COLO829 (cell line): ENCODE measurements at places on chromosomes 11 and 22.

DNA sequence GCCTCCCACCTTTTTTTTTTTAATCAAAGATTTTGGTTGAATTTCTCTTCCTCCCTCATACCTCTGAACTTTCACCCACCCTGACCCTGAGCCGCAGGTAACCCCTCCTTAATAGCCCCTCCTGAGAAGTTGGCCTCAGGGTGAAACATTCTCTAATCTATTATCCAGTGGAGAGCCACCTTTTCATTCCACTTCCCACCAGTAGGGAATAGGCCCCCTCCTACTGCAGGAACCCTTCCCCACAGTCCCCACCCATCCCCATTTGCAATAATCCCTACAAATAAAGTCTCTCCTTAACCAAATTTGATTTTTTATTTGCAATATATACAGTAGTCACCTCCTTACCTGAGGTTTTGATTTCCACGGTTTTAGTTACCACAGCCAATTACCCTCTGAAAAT, 2.1 kb upstream of the SLC35F2 start:
- DNase-seq: no peak

DNA sequence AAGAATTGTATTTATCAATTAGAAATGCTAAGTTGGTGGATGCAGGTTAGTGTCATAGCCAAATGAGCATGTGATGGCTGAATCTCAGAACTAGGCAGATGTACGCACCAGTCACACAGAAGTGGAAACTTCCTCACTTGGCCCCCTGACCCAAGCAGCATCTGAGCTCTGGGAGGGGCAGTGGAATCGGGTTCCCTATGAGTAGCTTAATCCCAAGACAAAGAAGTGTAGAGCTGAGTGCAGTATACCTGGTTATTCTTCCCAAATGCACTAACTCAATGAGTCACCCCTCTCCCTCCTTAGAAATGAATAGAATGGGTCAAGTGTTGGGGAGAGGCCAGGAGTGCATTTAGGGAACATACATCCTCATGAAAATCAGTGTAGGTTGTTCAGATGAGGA, 224.6 kb downstream of the FAT3 start:
- no peak for DNase-seq

DNA sequence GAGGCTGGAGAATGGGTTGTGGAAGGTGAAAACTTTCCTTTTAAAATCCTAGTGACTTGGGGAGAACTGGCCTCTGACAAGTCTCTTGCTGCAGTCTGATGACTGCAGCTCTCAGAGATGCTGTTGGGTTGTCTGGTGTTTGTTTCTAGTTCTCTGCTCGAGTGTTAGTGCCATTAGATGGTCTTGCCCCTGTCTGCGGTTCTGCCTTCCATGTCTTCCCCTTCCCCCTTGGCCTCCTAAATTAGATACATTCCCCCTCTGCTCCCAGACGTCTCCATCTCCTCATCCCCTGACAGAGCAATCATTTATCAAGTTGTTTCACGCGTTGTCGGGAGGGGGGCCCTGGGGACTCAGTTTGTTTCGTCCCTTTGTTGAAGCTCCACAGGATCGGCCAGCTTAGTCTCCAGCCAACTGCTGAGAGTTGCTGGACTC, 67.7 kb downstream of the CECR2 start:
- peak; percentile 35 for DNase-seq

- no peak for DNase-seq
These were observed 285.9 kb downstream of the NTM start for GRCh38 chr11:131656179-131656838.

DNA sequence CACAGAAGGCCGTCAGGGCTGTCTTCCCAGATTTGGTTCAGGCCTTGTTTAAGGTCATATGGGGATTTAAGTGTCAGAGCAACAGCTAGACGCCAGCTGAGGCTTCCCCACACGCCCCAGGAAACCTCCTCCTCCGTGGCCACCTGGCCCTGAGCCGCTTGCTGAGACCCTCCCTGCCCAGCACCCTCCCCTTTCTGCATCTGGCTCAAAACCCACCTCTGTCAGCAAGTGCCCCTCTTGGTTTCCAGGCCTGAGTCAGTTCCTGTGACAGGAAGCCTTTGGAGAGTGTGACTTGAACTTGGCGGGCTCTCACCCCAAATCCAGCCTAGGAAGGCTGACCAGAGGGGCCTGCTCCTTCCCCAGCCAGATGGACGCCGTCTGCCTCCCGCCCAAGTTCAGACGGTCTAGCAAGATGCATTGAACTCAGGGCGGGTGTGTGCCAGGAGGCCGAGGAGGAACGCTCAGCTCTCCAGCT, 561 bp downstream of the FXYD2 start:
- DNase-seq: no peak

- DNase-seq: no peak
These were observed 62.7 kb downstream of the PAK1 start for GRCh38 chr11:77411137-77411707.

GRCh38 chr11:72202571-72202970, 10.6 kb downstream of the FOLR1 start:
- no peak for DNase-seq

GRCh38 chr11:34226210-34226609, 120.8 kb downstream of the NAT10 start:
- no peak for DNase-seq

DNA sequence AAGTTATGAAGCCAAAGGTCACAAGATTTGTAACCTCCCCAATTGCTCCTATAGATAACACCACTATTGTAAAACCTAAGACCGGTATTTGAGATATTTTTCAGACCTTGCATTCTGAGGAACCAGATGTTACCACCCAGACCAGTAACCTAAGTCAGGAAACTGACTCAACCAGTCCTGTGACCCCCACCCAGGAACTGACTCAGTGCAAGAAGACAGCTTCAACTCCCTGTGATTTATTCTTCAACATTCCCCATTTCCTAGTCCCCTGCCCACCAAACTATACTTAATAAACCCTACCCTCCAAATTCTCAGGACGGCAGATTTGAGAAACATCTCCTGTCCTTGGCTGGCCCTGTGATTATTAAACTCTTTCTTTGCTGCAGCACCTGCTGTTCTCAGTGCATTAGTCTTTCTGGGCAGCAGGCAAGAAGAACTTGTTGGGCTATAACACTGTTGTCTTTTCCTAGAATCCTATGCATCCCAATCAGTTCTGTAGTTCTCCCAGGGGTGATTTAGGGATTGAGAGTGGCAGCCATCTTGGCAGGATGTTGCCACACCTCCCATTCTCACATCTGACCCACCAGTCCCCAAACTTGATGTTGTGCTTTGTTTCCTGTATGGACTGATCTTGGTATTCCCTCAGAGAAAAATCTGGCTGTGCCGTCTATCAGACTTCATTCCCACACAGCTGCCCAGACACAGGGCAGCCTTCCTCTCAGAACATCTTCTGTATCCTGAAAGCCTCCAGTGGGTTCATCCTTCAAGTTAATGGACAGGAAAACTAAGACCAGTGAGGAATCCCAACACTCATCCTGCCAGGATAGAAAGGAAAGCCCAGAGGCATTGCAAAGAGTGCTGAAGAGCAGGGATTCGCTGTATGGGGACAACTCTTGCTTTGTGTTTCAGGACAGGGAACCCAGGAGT, 104.0 kb downstream of the PDE2A start:
- DNase-seq: no peak

DNA sequence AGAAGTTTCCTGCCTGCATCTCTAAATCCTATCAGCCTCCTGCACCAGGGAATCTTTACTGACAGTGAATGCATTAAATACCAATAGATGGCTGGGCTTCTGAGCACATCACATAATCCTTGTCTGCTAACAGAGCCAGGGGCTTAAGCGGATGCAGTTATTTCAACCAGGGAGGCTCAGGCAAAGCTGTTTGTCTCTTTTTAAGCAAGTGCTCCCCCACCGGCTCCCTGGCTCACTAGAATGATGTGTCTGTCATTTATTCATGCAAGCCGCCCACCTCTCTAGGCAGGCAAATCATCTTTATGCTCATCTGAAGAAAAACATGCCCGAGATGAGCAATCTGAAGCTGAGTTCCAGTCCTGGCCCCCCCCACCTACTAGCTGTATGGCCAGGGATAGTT, 182.3 kb downstream of the TENM4 start:
- no peak for DNase-seq

GRCh38 chr11:80188076-80188627, 747.3 kb upstream of the TENM4 start:
- no peak for DNase-seq

DNA sequence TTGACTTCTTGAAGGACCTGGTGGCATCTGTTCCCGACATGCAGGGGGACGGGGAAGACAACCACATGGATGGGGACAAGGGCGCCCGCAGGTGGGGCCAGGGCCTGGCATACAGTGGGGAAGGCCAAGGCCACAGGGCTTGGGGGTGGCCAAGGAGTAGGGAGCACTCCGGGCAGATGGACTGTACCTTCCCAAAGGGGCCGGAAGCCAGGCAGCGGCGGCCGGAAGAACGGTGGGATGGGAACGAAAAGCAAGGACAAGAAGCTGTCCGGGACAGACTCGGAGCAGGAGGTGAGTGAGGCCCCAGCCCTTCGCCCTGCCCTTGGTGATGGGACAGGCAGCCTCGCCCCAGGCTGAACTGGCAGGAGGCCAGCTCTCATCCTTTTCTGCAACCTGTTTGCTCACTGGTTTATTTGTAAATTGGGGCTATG, 1.2 kb downstream of the DRAP1 start:
- no peak for DNase-seq

DNA sequence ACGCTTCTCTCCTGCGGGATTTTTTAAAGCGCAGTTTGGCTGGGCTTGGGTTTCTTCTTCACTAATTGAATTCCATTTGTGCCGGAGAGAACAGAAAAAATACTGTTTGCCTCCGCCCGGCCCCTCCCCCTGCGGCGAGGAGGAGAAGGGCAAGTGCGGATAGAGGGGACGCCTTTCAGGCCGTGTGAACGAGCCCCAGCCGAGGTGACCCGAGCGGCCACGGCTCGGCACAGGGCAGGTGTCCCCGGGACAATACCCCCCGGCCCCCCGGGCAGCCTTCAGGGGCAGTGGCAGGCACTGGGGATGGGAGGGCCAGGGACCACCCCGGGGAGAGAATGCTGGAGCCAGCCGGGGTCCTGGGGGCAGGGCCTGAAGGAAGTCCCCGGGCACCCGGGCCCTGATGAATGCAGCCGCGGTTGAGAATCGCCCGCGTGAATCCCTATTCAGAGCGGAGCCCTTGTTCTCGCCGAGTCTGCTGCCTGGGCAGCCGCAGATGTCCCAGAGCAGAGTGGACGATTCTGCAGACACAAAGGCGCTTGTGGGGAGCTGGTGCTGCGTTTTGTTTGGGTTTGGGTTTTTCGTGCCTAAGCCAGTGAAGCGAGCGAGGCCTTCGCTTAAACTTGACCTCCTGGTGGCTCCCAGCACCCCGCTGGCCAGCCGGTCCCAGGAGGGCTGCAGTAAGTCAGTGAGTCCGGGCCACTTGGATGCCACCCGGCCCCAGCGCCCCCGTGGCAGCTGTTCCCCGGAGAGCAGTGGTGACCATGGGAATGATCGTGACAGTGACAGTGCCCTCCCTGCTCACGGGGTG, 96.0 kb downstream of the WNT7B start:
- peak; percentile 21 for DNase-seq

GRCh38 chr11:35313066-35313759, 106.1 kb downstream of the SLC1A2 start:
- DNase-seq: no peak

- DNase-seq: no peak
These were observed 14.6 kb downstream of the NAV2 start for GRCh38 chr11:19727246-19727645.

DNA sequence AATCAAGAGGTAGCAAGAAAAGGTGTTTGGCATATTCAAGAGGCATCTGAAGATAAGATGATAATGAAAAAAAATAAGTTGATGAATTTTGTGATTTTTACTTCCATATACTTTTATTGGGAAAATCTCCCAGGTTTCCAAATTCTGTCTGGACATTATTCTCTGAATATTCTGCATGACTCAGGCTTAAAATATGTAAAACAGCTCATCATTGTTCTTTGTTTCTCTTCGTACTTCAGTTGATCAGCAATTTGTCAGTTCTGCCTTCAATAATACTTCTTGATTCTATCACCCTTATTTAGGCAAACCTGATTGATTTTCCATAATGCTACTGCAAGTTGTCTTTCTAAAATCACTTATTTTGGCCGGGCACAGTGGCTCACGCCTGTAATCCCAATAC, 30.2 kb downstream of the GTF2H1 start:
- DNase-seq: peak; percentile 48

- DNase-seq: no peak
These were observed 70.8 kb upstream of the B3GAT1 start for GRCh38 chr11:134482865-134483264.

GRCh38 chr11:3009481-3009880, 17.4 kb upstream of the NAP1L4 start:
- DNase-seq: no peak

- DNase-seq: peak; percentile 75
These were observed 56.1 kb downstream of the PIWIL4 start for GRCh38 chr11:94623120-94623735.

GRCh38 chr11:131579932-131580387, 209.5 kb downstream of the NTM start:
- peak; percentile 25 for DNase-seq

DNA sequence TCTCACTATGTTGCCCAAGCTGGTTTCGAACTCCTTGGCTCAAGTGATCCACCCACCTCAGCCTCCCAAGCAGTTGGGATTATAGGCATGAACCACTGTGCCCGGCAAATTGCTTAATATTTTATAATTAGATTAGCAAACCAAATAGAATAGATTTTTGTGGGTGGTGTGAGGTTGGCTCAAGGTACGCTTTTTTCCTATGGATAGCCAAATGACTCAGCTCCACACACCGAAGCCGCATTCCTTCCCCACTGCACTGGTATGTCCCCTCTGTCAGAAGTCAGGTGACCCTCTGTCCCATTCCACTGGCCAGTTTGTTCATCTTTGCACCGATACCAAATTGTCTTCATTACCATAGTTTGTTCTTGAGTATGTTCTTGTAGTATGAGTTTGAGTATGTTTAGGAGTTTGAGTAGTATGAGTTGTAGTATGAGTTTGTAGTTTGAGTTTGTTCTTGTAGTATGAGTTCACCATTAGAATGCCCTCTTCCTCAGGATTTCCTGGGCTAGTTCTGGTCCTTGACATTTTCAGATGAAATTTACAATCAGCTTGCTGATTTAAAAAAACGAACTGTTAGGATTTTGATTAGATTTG, 19.4 kb downstream of the SUSD2 start:
- no peak for DNase-seq

DNA sequence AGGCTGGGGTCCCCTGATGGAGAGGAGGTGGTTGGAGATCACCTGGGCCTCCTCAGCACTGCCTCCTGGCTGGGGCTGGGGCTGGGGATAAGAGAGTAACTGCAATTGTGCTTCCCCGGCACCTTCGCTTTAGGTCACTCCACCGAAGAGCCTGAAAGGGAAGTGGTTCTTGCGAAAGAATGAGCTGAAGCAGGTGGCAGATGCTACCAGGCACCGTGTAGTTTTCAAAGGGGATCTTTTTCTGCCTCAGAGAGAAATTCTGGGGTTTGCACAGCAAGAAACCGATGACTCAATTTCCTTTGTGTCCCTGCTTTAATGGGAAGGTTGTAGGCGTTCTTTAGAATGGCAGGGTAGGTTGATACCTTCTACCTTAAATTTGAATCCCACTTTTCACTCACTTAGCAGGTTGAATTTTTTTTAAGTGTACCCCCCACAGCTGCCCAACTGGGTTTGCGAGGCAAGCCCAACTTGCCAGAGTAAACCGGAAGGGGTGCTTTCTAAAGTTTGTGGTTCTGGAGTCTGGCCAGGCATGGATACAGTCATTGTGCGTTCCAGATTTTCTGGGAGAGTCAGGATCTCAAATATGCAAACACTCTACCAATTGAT, 5.3 kb downstream of the CD44 start:
- DNase-seq: no peak

- DNase-seq: no peak
These were observed 12.7 kb downstream of the EHF start for GRCh38 chr11:34633640-34633989.

- DNase-seq: peak; percentile 81
These were observed 102.7 kb upstream of the TRPC6 start for GRCh38 chr11:101686514-101686913.
